Activated effector memory CD4-positive, alpha-beta T cell treated with Interleukin-2 at 50 U/mL for 16 hours (primary cell): ENCODE measurements at places on chromosomes 2 and 18.

DNA sequence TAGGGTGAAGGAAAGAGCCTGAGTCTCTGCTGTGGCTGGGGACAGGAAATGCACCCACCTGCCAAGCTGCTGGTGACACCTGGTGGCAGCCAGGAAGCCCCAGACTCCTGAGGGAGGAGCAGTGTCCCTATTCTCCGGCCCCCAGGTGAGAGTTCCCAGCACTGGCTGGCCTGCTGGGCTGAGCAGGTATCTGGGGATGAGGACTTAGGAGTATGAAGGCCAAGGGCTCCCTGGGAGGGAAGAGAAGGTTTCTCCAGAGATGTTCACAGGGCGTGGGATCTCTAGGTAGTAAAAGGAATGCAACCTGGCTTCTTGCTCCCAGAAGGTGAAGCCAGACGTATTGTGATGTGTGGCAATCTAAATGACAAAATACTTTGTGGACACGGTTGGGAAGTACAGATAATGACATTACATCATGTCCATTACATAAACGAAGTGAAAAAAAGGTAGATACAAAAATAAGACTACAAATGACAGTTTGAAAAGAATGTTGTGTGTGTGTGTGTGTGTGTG is 75.8 kb upstream of the SLC1A4 start:
- DNase-seq = no peak

DNA sequence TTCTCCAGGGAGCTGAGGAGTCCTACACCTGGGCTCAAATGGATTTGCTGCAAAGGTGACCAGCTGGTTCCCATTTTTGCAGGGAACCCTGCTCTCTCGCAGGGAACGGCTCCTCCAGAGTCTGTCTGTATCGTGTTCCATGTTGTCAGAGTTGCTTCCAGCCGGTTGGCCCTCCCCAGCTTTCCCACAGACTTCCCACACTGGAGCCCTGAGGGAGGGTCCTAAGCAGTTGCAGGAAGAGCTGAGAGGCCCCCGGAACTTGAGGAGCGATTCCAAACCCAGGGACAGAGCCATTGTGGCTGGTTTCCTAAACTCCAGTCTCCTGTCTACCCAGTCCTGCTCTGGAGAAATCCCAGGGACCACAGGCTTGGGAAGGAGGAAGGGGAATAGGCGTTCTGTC is 121.7 kb upstream of the PPP1CB start:
- DNase-seq = no peak

DNA sequence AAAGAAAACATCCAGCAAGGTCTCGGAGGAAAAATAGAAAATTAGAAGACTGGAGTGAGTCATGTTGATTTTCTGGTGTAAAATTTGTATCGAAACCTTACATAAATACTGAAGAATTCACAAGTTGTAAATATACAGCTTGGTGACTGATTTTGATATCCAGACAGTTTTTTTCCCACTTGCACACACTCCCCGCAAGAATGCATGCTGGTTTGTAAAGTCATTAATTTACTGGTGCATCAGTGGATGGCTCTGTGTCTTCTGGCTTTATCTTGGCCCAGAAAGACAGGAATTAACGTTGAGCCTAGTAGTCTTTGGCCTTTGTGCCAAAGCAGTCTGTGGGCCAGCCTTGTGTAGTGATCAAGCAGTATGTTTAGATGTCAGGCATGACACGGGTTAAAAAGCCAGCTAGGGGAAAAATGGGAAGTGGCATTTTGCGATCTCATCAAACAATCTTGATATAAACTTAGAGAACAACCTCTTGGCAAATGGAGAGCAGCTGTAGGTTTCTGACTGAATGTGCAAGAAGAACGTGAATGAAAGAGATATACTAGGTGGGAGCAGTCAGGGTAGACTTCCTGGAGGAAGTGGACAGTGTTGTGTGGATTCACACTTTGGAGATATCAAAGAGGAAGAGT is 22.7 kb upstream of the CASP8 start:
- no peak for DNase-seq

DNA sequence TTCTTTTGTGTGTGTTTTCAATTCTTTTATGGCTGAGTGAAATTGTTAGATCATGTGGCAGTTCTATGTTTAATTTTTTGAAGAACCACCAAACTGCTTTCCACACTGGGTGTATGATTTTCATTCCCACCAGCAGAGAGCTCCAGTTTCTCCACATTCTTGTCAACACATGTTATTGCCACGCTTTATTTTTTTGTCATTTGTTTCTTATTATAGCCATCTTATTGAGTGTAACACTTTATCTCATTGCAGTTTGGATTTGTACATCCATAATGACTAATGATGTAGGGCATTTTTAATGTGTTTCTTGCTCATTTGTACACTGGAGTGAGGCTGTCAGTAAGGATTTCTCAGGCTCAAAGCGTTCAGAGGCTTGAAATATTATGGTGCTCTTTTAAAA is 184.2 kb downstream of the PIEZO2 start:
- DNase-seq = no peak

GRCh38 chr2:25286723-25287483 is 54.8 kb downstream of the DNMT3A start:
- no peak for DNase-seq
